ENCODE measurements at places on chromosomes 2 and 18.
A peak's percentile ranks its signal among the peaks of the same experiment; 100 is the strongest.

- H3K27ac ChIP-seq: no peak overlapping the region
- H3K4me1 ChIP-seq: no peaks in the 10 kb centered on the region
- no peak overlapping the region for H3K4me3 ChIP-seq
- H3K36me3 ChIP-seq: peaks cover 3% of the 10 kb centered on the region
- H3K27me3 ChIP-seq: no peaks in the 10 kb centered on the region
These were observed 180.4 kb downstream of the MBD5 start for GRCh38 chr2:148201075-148202004.

DNA sequence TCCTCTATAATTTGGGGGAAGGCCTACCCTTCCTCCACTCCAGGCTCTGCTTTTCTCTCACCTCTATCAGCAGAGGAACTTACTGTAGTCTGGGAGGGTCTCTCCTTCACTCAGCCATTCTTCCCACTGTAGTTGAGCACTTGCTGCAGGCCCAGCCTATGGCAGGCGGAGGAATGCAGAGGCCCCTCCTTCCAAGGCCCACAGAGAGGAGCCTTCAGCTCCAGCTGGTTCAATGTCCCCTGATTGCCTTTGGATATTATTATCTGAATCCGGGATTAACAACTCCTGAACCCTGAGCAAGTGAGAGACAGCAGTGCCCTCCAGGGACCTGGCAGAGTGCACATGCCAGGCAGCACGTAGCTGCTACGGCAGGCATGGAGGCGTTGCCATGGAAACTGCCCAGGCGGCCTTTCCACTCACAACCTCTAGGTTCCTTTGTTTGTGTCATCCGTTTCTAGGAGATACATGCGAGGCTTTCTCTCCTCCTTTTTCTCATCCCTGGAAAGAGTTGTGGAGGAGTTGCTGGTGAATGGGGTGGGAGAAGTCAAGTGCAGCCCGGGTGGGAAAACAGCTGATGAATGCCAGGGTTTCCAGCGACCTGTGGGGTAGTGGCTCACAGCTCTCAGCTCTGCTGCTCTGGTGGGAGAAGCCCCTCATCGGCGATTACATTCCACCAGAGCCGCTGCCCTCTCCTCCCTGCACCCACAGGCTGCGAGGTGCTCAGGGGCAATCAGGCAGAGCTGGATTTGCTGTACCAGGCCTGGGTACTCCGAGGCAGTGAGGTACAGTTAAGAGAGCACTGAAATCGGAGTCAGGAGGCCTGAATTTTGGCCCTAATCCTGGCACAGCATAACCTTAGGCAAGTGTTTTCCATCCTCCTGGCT lies 55.3 kb upstream of the HK2 start:
- H3K36me3 ChIP-seq: no peaks in the 10 kb centered on the region
- no peak overlapping the region for H3K4me3 ChIP-seq
- no peak for DNase-seq
- H3K27ac ChIP-seq: no peak overlapping the region

GRCh38 chr18:57780706-57781347 lies 22.3 kb downstream of the ATP8B1 start:
- H3K27me3 ChIP-seq: no peaks in the 10 kb centered on the region
- no peaks in the 10 kb centered on the region for H3K36me3 ChIP-seq
- H3K27ac ChIP-seq: no peak overlapping the region
- H3K4me3 ChIP-seq: no peak overlapping the region
- DNase-seq: no peak
- H3K4me1 ChIP-seq: peaks cover 10% of the 10 kb centered on the region

DNA sequence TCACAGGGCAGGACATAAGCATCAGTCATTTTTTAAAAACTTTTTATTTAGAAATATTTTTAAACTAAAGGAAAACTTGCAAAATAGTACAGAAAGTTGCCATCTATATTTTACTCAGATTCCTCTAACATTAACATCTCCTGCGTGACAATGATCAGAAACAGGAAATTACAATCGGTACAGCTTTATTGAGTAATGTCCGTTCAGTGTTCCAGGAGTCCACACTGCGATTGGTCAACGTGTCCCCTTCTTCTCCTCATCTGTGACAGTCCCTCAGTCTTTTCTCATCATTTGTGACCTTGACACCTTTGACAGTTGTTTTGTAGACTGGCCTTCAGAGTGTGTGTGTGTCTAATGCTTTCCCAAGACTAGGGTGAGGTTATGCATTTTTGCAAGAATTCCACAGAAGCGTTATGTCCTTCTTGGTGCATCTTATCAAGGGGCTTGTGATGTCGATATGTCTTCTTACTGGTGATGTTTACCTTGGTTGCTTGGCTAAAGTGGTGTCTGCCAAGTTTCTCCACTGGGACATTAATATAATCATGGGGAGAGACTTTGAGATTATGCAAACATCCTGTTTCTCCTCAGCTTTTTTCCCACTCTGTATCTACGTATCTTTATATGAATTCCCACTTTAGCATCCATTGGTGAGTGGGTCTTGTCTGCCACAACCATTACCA lies 21.4 kb upstream of the TMEM177 start:
- DNase-seq: no peak
- no peak overlapping the region for H3K27ac ChIP-seq
- H3K4me3 ChIP-seq: no peak overlapping the region
- H3K36me3 ChIP-seq: no peaks in the 10 kb centered on the region

DNA sequence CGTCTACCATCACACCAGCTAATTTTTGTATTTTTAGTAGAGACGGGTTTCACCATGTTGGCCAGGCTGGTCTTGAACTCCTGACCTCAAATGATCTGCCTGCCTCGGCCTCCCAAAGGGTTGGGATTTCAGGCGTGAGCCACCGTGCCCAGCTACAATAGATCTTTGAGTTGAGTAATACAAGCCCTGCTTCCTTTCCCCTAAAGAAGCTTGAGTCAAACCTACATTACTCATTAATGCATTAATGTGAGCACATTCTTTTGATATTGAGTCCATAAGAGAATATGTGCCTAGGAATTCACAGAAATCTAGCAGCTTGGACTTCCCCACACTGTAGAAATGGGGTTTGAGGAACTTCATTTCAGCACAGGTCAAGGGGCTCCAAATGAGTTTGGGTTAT lies 39.6 kb downstream of the PSMG2 start:
- no peak overlapping the region for H3K27ac ChIP-seq
- no peak for DNase-seq
- H3K27me3 ChIP-seq: no peaks in the 10 kb centered on the region
- no peaks in the 10 kb centered on the region for H3K36me3 ChIP-seq
- H3K4me3 ChIP-seq: no peak overlapping the region

DNA sequence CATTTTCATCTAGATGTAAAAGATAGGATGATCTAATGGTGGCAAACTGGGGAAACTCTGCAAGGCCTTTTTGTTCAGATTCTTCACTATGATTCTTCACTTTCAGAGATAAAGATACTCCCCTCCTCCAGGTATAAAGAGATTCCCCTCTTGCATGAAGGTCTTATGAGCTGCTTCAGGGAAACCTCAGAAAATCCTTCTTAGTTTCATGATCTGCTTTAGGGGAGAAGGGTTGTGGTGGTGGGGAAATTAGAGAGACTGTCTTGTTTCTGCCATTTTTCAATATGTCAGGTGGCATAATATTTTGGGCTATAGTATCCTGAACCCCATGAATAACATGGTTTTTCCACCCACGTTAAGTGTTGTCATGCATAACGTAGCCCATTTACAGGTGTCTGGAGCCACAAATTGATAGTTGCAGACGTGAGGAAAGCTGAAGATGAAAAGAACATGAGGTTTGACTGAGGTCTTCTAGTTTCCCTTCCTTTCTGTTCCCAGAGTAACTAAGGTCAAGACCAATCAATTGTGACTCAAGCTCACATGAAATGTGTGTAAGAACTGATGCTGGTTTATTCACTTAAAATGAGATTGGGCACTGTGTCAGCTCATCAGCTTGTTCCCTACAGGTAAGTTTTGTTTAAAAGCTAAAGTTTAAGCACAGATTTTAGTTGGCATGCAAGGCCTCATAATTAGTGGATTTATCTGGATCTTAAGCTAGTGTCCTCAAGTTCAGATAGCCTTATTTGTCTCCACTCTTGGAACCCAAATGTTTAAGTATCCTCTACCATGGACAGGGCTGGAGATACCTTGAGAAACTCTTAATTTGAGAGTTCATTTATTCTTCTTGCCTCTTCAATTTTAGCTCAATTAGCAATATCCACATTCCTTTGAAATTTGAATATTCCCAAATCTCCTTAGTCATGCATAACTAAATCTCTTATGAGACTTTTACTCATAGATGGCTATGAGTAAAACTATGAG lies 304.5 kb upstream of the FANCL start:
- no peaks in the 10 kb centered on the region for H3K36me3 ChIP-seq
- no peak for DNase-seq
- H3K27ac ChIP-seq: no peak overlapping the region

DNA sequence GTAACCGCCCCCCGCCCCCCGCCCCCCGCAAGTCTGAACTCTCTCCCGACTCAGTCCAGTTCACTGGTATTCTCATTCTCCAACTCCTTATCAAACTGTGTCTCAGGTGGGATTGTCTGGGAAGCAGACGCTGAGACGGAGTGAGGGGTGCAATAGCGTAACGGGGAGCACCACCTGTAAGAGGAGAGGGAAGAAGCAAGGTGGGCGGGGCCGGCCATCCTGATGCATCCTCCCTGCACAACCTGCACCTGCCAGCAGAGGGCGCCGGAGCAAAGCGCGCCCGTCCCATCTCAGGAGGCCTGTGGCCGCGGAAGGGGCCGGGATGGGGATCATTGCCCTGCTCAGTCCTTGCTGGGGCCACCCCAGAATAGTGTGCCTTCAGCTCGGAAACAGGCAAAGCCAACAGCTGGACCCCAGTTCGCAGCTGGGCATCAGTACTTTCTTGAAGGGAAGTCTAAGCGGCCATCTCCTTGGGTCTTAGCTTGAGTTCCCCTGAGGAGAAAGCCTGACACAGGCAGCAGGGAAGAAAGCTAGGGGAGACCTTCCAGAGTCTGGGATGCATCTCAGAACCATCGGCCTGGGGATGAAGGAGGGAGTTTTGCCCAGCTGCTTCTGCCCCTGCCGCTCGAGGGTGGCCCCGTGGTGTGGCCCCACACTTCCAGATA lies 208.0 kb downstream of the TFCP2L1 start:
- no peak overlapping the region for H3K4me3 ChIP-seq
- H3K36me3 ChIP-seq: no peaks in the 10 kb centered on the region
- H3K4me1 ChIP-seq: no peaks in the 10 kb centered on the region
- DNase-seq: peak; percentile 79
- peaks cover 17% of the 10 kb centered on the region for H3K27me3 ChIP-seq

- H3K4me3 ChIP-seq: no peak overlapping the region
- H3K27ac ChIP-seq: no peak overlapping the region
- peaks cover 4% of the 10 kb centered on the region for H3K36me3 ChIP-seq
- DNase-seq: no peak
- H3K27me3 ChIP-seq: no peaks in the 10 kb centered on the region
- peaks cover 25% of the 10 kb centered on the region for H3K4me1 ChIP-seq
These were observed 119.6 kb downstream of the FAM210A start for GRCh38 chr18:13606604-13607254.

DNA sequence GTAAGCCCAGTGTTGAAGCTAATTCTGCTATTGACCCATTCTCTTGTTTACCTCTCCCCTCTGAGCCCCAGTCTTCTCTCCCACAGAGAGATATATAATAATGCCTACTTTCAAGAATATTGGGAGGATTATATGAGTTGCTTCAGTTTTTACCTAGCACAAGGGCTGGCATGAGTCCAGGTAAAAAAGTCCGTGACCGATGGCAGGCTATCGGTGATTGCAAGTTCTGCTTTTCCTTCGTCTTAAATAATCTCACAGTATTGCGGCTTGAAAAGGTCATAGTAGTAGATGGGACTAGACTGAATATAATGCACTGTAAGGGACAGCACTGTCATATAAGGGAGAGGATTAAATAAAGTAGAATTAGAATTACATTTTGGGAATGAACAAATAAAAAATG lies 77.6 kb downstream of the KIF5C start:
- H3K4me3 ChIP-seq: no peak overlapping the region
- H3K27me3 ChIP-seq: no peaks in the 10 kb centered on the region
- H3K4me1 ChIP-seq: peaks cover 8% of the 10 kb centered on the region
- DNase-seq: no peak

GRCh38 chr2:58852243-58852642 lies 611.1 kb upstream of the FANCL start:
- no peak overlapping the region for H3K27ac ChIP-seq
- no peak for DNase-seq
- no peak overlapping the region for H3K4me3 ChIP-seq
- no peaks in the 10 kb centered on the region for H3K4me1 ChIP-seq

- DNase-seq: no peak
- H3K4me3 ChIP-seq: no peak overlapping the region
- H3K36me3 ChIP-seq: no peaks in the 10 kb centered on the region
These were observed 8.0 kb downstream of the TNFRSF11A start for GRCh38 chr18:62332964-62333695.

DNA sequence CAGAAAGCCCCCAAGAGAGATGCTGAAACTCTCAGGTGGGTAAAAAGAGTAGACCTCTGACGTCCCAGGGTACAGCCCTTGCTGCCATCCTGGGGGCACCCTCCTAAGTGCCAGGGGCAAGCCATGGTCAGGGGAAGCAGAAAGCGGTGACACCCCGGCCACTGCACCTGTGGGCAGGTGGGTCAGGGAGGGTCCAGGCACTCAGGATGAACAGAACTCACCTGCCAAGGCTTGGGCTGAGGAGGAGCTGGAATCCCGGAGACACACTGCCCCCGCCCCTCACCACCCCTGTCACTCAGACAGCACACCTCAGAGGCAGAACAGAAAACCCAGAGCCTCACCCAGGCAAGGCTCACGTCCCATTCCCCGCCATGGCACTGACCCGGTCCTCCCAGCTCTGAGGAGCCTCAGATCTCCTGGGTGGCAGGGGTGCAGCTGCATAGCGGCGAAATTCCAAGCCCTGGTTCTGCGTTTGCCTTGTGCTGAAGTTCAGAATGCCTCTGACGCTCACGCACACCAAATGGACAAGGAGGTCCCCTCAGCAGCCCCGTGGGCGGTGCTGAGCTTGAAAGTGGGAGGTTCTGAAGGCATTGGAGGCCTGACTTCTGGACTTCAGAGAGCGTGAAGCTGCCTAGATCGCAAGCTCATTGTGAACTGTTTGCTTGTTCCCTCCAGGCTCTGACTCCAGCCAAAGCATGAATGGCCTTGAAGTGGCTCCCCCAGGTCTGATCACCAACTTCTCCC lies 4.3 kb downstream of the GPR17 start:
- no peak overlapping the region for H3K4me3 ChIP-seq
- DNase-seq: no peak
- no peaks in the 10 kb centered on the region for H3K36me3 ChIP-seq
- no peaks in the 10 kb centered on the region for H3K27me3 ChIP-seq
- no peak overlapping the region for H3K27ac ChIP-seq

All from activated naive CD4-positive, alpha-beta T cell treated with anti-CD3 and anti-CD28 coated beads for 36 hours (primary cell).